Activated T-helper 1 cell treated with Interleukin-2 at 50 U/mL for 16 hours (primary cell): ENCODE measurements at places on chromosomes 3 and 15.

DNA sequence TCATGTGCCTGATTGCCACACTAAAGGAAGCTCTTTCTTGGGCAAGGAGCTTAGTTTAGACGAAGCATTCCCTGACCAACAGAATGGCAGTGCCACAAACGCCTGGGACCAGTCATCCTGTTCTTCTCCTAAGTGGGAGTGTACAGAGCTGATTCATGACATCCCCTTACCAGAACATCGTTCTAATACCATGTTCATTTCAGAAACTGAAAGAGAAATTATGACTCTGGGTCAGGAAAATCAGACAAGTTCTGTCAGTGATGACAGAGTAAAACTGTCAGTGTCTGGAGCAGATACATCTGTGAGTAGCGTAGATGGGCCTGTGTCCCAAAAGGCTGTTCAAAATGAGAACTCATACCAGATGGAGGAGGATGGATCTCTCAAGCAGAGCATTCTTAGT, 18.4 kb downstream of the SENP5 start:
- DNase-seq, result no peak

DNA sequence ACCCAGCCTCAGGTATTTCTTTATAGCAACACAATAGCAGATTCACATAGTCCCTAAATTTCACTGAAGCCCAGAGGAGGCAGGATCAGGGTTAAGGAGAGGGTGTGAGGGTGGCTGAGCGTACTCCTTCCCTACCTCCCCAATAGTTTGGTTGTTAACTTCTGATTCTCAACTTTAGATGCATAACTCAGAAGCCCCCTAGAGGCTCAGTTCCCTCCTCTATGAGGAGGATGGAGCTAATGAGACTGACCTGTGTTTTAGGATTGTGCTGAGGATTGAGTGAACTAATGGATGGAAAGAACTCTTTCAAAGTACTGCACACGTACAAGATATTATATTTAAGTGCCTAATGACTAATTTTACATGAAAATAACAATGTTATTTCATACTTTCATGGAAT, 249.3 kb upstream of the SOX14 start:
- no peak for DNase-seq

- no peak for DNase-seq
Observed at GRCh38 chr3:89474333-89475130, 367.1 kb downstream of the EPHA3 start.

DNA sequence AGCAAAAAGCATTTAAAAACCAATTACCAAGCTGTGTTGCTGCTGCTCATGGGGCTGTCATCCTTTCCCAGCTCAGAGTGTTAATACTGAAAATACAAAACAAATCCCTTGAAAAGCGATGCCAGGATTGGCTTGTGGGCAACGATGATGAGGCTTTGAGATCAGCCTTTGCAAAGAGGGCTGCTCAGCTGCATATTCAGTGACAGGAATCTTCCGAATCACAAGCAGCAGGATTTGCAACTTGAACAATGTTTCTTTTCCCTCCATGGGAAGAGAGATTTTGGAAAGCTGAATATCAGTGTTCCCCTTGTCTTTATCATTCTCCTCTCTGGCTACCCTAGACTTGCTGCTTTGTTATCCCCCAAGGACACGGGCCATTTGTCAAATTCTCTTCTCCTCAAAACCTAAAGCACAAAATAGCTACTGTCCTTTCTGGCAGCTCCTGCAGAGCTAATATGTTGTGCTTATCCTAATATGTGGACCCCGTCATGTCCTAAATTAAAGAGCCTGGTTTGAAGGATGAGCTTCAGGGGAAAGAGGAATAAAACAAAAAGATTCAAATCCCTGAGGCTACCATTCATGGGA, 375.8 kb downstream of the GAP43 start:
- no peak for DNase-seq
